AML-193 (cell line): ENCODE measurements at places on chromosomes 2 and 18.

- peak; percentile 29 for DNase-seq
Observed at GRCh38 chr2:231781798-231782726, 980 bp upstream of the PDE6D start.

GRCh38 chr2:26562811-26563645, 78.1 kb downstream of the CIB4 start:
- DNase-seq: no peak

DNA sequence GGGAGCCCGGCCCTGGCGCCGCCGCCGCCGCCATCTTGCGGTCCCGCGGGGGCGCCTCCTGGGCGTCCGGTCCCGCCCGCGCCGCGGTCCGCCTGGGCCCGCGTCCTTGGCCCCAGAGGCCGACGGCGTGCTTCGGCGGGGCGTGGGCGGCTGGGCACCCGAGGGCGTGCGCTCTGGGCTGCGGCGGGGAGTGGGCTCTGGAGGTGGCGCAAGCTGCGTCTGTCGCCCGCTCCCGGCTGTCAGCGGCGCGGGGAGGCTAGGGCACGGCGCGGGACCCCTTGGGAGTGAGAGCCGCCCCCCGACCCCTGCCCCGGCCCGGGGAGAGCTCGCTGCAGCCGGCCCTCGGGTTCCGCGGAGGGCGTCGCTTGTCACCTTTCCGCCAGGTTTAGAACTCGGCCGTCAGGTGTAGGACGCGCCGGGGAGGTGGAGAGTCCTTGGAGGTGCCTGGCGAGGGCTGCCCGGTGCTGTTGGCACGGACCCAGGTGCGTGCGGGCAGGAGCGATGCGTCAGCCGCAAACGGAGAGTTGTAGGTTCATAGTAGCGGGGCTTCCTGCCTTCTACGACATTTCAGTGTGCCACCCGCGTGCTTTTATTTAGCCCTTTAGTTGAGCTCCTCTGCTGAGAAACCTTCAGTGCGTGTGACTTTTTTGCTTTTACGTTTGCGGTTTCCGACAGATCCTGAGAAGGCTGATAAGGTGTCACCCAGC, 921 bp downstream of the VAPA start:
- peak; percentile 62 for DNase-seq

DNA sequence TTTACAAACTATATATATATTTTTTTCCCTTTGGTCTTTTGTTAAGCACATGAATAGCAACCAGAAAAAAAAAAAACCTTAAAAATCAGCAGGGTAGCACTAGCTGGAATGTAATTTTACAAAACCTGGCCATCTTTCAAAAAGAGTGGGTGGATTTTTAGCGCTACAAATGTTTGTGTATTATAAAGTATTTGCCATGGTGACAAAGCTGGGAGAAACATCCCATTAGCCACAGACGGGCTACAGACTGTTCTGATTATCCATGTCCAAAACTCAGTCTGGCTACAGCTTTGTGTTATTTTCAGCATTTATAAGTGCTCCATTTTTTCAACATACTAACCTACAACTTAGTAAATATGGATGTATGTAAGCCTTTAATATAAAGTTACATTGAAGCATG, 249.5 kb upstream of the TANK start:
- no peak for DNase-seq

DNA sequence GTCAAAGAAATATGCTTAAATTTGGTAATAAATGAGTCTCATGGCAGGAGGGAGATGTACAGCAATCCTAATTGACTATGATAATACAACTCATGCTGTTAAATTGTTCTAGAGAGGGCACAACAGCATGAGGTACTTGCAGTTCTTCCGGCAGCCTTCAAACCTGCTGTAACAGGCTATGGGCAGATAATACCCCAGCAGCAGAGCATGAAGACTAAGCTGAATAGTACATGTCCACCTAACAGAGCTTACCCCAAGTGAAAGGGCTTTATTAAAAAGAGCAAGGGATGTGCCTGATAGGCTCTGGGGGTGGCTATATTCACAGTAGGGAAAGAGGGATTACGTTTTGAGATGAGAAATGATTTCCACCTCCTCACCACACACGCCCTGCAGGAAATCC, 28.9 kb downstream of the MRO start:
- DNase-seq: no peak

GRCh38 chr2:167491788-167492187, 603.5 kb downstream of the XIRP2 start:
- no peak for DNase-seq

DNA sequence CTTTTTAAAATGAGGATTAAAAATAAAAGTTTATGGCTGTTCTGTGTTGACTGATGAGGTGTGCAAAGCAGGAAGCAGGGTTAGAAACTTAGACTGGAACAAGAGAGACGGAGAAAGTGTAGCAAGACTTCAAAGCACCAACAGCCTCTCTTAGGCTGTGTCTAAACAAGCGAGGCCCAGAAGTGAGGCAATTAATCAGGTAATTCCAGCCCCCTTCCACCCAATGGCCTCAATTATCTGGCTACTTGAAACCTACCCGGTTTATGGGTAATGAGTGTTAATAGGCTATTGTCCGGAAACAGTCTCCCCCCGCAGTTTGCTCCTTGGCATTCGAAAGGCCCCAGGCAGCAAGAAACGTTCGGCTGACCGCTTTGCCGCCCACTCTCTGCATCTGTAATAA, 171.7 kb upstream of the MYCN start:
- DNase-seq: no peak

- no peak for DNase-seq
Observed at GRCh38 chr2:26609205-26609631, 31.9 kb downstream of the CIB4 start.

DNA sequence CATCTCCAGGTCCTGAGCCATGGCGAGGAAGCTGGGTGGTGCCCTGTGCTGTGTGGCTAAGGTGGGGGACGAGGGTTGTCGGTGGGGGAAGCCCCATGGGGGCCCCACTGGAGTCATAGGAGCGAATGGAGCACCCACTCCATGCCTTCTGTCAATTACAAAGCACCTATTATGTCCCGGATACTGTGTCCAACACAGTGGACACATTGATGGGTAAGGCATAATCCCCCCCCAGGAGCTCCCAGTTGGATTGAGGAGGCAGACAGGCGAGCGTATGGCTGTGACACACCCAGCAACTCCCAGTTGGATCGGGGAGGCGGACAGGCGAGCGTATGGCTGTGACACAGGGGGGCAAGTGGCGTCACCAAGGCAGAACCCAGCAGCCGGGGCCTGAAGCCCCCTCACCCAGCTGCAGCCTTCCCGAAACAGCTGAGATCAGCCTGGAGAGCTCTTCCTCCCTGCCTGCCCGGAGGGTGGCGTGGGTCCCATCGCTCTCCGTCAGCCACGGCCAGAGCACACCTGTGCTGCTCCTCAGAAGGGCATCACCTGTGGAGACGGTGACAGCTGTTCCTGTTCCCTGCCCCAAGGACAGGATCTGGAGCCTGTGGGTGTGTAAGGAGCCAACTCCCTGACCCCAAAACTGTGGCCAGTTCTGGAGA, 69.6 kb downstream of the HPCAL1 start:
- no peak for DNase-seq

- no peak for DNase-seq
Observed at GRCh38 chr2:158101384-158101926, at the start of gene UPP2. Gene UPP2 (plus strand): TSS chr2:158101876. CDS start chr2:158102064, 188 bp downstream.

GRCh38 chr2:58293056-58293455, 51.9 kb upstream of the FANCL start:
- DNase-seq: no peak

DNA sequence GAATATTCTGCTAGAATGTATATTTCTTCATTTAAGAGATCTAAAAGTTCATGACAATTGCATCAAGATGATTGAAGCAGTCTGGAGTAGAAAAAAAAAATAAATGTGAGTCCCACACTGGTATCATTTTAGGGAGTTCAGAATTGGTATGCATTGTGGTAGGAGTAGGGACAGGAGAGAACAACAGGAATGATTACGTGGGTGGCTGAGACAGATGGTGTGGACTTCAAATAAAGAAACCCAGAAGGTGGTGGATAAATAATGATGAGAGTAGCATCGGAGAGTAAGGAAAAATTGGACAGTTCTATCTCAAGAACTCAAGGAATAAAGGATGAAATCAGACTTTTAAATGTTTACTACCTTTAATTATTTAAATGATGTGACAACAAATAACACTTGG, 289.6 kb downstream of the GALNT13 start:
- DNase-seq: no peak

DNA sequence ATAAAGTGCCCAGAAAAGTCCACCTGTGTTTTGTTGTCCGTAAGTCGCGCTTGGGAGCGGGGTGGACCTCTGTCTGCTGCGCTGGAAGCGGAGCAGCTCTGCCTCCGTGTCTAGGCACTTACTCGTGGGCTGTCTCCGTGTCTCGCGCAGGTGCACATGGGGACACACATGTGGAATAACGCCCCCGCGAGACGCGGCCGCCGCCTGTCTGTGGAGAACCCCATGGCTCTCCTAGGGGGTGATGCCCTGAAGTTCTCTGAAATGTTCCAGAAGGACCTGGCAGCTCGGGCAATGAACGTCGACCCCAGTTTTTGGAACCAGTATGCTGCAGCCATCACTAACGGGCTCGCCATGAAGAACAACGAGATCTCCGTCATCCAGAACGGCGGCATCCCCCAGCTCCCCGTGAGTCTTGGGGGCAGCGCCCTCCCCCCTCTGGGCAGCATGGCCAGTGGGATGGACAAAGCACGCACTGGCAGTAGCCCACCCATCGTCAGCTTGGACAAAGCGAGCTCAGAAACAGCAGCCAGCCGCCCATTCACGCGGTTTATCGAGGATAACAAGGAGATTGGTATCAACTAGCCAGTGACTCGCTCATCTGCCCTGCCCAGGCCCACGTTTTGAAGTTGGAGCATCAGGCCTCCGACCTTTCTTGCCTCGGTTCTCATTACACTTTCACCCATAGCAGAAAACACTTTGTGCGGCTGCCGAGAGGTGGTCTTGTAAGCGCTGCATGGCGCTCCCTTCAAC, 17.3 kb downstream of the SALL3 start:
- DNase-seq: no peak

GRCh38 chr18:46736135-46736534, 20.7 kb downstream of the ST8SIA5 start:
- no peak for DNase-seq

DNA sequence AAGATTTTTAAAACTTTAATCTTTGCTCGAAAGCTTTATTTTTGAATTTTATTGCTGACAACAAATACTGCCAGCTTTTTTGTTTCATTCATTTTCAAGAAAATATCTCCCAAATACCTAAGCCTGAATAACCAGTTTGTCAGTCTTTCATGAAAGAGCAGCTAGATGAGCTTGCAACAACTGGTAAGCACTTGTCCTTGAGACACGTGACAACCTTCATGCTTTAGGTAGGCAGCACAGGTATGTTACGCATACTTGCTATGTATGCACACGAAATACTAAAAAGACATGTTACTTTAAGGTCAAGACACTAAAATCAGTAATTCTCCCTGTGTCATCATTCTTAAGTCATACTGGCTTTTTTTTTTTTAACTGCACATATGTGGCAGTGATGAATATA, 12.3 kb downstream of the CEBPZ start:
- no peak for DNase-seq

DNA sequence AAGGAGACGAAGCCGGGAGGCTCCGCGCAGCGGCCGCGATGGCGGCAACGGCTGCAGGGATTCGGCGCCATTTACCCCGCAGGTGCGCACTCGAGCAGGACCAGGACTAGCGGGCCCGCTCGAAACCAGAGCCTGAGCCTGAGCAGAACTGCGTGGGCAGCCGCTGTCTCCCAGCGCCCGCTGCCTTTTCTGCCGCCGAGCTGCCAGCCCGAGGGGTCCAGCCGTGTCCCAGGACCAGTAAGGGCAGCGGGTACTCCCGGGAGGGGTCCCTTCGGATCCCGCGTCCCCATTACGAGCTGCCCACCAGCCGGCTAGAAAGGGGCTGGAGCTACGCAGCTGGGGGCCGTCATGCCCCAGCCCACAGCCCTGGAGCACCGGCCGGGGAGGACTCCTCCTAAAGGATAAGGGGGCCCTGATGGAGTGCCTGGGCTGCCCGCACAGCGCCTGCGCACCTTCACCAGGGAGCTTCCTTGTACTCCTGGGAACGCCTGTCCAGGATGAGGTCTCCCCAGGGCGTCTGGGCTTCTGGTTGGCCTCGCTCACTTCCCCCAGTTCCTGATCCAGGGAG, 9.9 kb downstream of the ALPP start:
- DNase-seq: no peak

- no peak for DNase-seq
Observed at GRCh38 chr18:34203866-34204265, 20.8 kb downstream of the NOL4 start.

GRCh38 chr2:174615871-174616436, 18.4 kb upstream of the WIPF1 start:
- DNase-seq: no peak

DNA sequence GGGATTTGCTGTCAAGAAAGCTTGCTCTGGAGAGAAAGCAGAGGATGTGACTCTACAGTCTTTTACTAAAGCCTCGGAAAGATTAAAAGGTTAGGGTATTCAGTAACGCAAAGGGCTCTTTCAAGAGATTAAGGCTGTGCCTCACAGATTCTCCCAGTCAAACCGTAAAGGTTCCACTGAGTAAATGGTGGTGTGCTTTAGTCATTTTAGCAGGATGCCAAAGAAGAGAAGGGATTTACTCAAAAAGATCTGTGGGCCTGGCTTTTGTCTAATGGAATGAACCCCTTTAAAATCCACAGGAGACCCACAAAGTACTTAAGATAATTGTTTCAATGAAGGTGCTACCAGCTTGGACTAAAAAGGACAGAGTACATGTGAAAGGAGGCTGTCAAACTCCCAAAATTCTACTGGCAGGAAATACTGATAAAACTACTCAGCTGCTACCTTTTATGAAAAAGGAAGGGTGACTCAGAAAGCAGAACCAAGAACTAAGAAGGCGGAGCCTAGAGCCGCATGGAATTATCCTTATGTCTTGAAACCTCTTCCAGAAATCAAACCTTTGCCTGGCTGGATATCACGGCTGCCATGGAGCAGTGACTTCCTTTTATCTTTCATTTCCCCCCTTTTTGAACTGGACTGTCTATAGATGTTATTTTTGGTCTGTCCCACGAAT, 670.2 kb upstream of the ZEB2 start:
- no peak for DNase-seq

DNA sequence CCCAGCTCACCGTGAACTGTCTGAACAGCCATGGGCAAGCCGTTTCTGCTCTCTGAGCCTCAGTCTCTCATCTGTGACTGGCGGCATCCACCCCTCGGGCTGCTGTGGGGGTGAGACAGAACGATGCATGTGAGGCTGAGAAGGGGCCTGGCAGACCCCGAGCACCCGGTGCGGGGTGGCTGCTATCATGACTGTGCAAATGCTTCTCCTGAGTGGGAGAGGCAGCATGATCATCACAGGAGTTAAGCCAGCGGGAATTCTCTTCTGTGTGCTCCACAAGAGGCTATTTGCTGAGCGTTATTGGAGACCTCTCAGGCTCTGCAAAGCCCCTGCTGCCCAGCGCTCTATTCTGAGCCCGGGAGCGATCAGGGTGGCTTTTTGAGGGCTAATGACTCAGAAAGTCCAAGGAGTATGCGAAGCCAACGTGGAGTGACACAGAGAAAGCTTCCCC, 45.8 kb upstream of the ID2 start:
- no peak for DNase-seq

DNA sequence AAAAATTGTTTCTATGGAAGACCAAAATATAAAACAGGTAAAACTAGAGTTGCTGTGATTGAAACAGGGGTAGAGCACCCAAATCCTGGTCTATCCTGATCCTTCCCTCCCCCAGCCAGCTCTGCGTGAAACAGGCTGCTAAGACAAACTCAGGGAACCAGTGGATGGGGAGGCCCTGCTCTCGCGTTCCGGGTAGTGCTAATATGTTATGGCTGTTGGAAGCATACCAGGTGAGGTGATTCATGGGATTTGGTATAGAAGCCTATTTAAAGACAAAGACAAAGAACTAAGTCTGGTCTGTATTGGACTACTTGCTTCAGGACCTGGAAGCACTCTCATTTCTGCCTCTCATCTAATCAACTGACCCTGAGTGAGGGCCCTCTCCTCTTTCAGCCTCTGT, 63.0 kb upstream of the CCBE1 start:
- DNase-seq: no peak
